ENCODE measurements at places on chromosomes 1 and 21. TPM values are rescaled to one million over a fixed set of nuclear protein-coding genes. Genes with fewer than 3 reads are reported as not detected.

The RGS1 gene
- not detected for polyA plus RNA-seq

The KRTAP7-1 gene
- polyA plus RNA-seq: not detected

The SYTL1 gene
- 0.32 TPM for polyA plus RNA-seq

The TDRD5 gene
- polyA plus RNA-seq: not detected

The PTPRC gene
- not detected for polyA plus RNA-seq

The TMEM125 gene
- not detected for polyA plus RNA-seq

The S100A14 gene
- 0.09 TPM for polyA plus RNA-seq

The TEX35 gene
- not detected for polyA plus RNA-seq

The CRABP2 gene
- 12.8 TPM for polyA plus RNA-seq

GRCh38 chr1:41872074-41872473 lies 46.6 kb downstream of the HIVEP3 start:
- no peak for DNase-seq

DNA sequence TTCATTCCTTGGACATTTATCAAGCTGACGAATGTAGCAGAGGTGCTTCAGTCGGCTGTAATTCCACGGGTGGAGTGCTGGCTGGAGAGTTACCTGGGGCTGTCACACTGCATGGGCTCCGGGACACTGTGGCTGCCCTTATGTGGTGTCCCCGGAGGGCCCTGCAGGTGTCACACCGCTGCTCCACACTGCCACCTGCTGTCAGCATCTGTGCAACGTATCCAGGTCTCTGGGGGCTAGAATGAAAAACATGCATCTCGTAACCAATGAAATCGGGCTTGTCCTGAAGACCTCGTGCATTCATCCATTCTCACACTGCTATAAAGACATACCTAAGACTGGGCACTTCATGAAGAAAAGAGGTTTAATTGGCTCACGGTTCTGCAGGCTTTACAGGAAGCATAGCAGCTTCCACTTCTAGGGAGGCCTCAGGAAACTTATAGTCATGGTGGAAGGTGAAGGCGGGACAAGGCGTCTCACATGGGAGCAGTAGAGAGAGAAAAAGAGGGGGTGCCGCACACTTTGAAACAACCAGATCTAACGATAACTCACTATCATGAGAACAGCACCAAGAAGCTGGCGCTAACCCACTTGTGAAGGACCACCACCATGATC lies 46.7 kb upstream of the PCBP3 start:
- DNase-seq: no peak

- DNase-seq: no peak
Observed at GRCh38 chr1:6907201-6907600, 121.9 kb downstream of the CAMTA1 start.

DNA sequence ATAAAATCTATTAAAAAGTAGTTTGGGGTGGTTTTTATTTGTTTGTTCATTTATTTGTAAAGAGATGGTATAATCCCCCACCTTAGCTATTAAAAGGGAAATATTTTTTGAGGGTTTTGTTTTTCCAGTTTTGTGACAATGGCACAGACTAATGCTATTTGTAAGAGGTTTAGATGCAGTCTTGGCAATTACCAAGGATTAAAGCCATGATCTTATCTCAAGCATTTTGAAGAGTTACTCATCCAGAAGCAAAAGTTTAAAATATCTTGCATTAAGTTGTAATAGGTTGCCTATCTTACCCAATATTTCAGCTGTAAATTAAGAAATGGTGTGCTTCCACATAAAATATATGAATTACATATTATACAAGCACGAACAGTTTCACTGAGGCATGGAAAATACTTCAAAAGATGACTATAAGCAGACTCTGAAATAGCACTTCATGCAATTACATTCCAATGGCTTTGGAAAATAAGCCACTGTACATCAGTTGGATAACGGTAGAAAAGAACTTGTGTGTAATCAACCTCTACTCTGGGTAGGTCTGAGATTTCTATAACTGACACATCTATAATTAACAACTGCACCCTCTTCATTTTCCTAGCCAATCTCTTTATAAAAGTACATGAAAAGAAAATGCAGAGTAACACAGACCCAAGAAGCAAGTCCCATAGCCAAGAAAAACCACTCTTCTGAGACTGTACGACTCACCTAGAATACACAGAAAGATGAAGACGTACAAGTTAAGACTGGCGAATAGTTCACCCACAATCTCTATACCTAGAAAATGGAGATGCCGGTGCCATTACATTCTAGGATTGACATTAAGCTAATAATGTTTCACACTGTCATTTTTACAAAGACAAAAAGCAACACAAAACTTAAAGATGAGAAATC lies 95.2 kb downstream of the PTPN14 start:
- no peak for DNase-seq

GRCh38 chr1:86774305-86775295 lies 70.2 kb downstream of the SH3GLB1 start:
- DNase-seq: peak; percentile 76

- no peak for DNase-seq
Observed at GRCh38 chr1:206685334-206685768, 646 bp downstream of the MAPKAPK2 start.

DNA sequence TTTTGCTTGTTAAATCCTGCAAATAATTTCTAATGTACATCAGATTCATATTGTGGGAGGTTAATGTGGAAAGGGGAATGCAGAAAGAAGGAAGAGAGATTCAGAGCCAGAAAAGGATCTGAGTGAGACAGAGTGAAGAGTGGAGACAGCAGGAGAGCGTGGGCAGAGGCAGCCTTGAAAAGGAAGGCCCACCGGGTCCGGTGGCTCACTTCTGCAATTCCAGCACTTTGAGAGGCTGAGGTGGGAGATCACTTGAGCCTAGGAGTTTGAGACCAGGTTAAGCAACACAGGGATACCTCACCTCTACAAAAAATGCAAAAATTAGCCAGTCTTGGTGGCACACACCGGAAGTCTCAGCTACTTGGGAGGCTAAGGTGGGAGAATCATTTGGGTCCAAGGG lies 222.0 kb upstream of the RAB4A start:
- no peak for DNase-seq

- DNase-seq: no peak
Observed at GRCh38 chr1:239218301-239218700, 168.1 kb upstream of the CHRM3 start.

DNA sequence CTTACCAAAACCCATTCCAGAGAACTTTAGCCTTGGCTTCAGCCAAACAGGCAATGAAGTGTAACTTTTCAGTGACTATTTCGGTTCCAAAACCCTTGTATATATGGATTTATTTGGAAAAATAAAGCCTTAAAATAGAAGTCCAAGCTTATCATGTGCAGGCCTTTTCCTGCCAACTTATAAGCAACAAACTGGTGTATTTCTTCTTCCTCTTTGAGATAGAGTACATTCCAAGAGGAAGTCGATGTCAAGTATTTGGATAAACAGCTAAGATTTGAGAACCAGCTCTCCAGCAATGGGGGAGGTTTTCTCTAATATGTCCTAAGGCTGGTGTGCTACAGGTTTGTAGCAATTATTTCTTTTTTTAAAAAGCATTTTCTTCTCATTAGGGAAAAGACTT lies 407.8 kb downstream of the DUSP10 start:
- no peak for DNase-seq

GRCh38 chr1:59004755-59005154 lies 220.9 kb upstream of the JUN start:
- DNase-seq: no peak

All from AG04450 (cell line).